Hepatocyte (in vitro differentiated cells): ENCODE measurements at places on chromosomes 6 and 20.

DNA sequence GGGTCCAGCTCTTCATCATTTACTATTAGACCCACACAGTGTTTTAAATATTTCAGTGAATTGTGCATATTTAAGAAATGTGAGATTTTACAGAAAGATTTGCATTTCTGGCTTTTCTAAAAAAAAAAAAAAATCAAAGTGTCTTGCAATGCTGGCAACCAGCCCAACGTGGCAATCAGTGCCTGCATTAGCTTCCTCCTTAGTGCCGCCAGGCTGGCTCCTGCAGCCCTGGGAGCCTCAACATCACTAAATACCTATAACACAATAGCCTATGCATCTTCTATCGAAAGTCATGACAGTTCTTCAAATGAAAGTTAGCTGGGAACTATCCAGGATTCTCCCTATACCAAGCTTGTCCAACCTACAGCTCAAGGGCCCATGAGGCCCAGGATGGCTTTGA is 9.4 kb upstream of the CD93 start:
- no peak for DNase-seq

DNA sequence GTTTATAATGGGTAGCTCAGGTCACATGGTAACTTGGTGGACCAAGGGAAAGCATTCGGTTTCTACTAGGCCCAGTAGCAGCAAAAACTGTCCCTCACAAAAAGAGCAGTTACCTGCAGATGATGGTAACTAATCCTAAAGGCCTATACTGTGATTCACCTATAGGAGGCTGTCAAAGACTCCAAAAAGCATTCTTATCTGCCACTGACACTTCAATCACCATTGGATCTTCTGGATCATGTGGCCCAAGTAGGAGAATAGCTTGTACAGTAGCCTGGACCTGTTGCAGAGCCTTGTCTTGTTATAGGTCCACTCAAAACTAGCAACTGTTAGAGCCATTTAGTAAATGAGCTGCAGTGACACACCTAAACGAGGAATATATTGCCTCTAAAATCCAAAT is 23.2 kb upstream of the FILIP1 start:
- DNase-seq = no peak

DNA sequence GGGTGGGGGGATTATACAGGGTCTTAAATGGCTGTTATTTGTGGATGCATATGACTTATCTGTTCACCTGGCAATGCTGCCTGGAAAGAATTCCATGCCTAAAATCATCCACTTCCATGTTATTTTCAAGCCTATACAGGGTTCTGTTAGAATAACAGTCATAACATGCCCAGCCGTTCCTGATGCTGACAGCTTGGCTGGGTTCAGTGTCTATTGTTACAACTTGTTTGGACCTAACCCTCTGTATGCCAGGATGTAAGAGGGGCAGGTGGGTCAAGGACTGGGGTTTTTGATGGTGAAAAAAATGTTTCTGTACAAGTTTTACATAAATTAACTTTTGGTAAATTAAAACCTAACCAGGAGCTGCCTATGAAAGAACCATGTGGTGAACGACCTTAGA is 79.8 kb downstream of the GINS1 start:
- DNase-seq = no peak

GRCh38 chr6:130421585-130421984 is 55.8 kb downstream of the TMEM200A start:
- DNase-seq = no peak

GRCh38 chr6:145829102-145829501 is 14.5 kb upstream of the FBXO30 start:
- DNase-seq = no peak

DNA sequence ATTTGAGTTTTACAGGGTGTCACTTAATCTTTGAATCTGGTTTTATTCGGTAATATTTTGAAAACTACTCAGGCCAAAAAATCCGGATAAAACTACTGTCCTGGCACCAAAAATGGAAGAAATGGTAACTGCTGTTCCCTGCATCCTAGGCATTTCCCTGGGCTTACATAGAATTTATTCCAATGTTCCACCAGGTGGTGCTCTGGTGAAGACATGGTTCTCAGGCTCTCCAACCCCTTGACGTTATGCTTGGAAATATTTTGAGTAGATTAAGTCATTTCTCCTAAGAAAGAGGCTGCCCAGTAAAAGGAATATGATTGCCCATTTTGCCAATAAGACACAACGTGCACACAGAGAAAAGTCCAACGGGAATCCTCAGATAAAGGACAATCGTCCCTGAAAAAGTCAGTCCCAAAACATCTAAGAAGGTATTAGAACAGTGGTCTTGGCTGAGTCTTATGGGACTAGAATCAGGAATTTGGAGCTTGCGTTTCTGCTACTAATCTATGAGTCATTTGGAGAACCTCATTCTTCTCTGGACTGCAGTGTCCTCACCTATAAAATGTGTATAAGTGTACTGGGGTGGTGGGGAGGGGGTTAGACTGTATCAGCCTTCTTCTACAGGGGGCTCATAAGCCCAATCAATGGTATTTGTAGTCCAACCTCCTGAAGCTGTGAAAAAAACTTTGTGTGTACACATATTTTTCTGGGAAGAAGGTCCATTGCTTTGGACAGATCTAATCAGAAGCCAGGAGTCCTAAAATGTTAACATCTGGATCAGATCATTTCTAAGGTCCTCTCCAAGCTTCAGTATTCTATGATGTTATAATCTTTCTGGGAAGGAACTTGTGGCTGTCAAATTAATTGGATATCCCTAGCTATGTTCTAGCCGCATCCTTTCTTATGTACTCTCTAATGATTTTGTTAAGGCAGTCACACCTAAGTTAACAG is 131.0 kb upstream of the BMP2 start:
- DNase-seq = peak; percentile 81

DNA sequence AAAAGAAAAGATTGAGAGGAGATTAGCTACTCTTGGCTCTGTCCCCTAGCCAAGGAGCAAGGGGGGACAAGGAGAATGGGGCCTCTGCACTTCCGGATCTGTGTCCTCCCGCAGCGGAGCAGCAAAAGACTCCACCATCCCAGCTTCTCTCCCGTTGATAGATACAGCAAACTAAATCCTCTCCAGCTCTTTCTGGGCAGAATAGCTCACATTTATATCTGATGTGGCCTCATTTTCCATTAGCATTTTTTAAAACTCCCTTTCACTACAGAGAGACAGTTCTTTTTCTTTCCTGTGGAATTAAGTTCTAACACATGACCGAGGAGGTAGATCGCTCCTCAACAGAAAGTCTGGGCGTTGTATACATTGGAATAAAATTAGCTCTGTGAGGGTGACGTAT is 260.9 kb upstream of the SOX4 start:
- no peak for DNase-seq

- no peak for DNase-seq
These were observed 166.0 kb downstream of the TRMT11 start for GRCh38 chr6:126152372-126152745.

DNA sequence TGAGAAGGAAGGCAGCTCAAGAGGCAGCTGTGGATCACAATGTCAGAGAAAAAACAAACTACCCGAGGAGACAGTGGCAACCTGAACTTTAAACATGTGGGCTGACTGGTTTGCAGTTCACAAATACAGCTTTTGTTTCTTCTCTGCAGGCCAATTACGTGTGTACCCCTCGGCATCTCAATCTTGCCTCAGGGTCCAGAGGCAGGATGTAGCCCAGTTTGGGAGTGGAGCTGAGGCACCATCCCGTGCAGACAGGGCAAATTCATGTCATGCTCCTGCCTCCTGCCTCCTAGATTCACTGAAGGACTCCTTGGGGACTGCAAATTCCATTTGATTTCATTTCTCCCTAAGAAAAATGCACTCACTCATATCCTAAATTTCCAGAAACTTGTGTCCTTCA is 94.2 kb upstream of the KCNK16 start:
- DNase-seq = no peak

DNA sequence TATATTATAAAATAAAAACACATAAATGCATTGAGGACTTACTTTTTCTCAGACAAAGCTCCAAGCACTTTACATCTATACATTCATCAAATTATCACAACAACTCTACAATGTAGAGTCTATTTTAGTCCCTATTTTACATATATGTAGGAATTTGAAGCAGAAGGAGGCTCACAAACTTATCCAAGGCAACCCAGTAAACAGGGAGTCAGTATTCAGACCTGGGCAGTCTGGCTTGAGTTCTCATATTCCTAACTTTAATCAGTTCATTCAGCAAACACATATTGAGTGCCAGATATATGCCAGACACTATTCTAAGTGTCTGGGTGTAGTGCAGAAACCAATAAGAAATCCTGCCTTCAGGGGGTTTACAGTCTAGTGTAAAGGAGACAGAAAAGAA is 129.2 kb downstream of the C6orf58 start:
- no peak for DNase-seq

DNA sequence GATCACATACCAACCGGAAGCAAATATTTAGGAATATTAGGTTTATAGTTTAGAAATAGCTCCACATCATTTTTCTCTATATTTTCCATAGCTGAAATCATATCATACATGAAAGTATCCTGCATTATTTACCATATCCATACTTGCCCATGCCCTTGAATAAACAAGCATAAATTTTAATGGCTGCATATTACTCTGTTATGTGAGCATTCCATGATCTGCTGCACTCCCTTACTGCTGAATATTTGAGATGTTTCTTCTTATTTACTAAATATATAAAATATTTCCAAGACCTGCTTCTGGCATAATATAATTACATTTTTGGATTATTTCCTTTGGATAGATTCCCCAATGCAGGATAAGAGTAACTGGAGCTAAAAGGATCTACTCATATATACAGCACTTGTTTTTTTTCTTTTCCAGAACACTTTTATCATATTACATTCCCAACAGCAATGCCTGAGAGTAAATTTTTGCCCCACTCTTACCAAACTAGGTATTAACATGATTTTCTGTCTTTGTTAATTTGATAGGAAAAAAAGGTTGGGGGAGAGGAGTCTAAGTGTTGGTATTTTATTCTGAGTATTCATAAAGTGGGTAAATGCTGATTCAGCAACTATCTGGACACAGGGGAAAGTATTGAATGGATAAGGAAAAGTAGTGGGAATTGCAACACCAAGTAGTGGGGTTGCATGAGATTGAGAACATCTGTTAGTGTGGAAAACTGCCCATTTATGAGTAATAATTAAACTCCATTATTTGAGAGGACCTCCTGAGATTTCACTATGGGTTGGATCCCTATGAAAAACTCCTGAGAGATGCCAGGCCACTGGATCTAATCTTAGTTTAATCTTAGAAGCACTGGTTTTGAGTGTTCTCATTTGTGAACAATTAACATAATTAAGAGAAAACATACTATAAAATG is 76.0 kb downstream of the MAN1A1 start:
- no peak for DNase-seq

GRCh38 chr20:36865076-36865860 is 10.7 kb upstream of the TLDC2 start:
- no peak for DNase-seq

DNA sequence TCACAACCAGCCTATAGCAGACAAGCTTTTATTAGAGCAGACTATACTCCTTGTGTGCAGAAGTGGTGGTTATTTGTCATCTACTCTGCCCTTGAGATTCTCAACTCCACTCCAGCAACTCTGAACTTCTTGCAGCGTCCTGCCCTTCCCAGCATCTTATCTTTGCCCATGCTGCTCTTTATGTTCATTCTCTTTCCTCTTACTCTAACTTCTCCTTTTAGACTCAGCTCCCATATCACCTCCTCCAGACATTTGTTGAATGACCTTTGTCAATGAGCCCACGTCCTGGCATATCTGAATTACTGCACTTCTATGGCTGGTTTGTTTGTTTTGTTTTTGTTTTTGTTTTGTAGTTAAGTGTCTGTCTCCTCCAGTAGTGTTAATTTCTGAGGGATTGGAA is 81.2 kb downstream of the KCNQ5 start:
- no peak for DNase-seq

GRCh38 chr6:147834084-147834776 is 325.7 kb downstream of the SAMD5 start:
- DNase-seq = no peak

- DNase-seq = no peak
These were observed 104.4 kb upstream of the PRL start for GRCh38 chr6:22401206-22401605.

DNA sequence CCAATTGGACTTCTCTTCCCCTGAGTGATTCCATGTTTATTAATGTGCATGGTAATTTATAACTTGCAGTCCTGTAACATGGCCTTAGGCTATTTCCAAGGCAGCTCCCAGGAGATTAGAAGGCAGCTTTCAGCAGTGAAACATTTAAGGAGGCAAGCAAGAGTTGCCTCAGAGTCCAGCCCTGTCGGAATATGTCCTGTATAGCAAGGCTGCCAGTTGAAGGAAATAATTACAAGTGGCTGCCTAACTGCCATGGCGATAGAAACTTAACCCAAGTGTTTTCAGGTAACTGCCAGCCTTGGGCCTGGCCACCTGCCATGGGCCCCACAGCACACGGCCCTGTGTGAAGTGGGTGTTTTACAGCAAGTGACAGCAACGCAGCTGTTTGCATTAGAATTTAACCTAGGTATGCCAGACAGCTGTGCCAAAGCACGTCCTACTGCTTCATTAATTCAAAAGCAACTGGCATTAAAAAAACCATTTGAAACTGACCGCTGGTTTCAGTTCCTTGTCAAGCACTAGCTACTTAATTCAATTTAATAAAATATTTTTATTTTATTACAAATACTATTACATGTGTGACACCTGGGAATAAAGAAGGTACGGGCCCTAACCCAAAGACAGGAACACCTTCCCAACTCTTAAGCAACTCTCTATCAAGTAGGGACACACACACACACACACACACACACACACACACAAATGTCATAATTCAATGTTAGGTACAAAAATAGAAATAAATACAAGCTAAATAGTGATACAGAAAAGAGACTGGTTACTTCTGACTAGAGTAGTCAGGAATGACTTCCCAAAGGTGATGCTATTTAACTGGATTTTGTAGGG is 151.8 kb upstream of the HEY2 start:
- DNase-seq = no peak

GRCh38 chr6:31819871-31820299 is 4.5 kb downstream of the HSPA1A start:
- DNase-seq = no peak

DNA sequence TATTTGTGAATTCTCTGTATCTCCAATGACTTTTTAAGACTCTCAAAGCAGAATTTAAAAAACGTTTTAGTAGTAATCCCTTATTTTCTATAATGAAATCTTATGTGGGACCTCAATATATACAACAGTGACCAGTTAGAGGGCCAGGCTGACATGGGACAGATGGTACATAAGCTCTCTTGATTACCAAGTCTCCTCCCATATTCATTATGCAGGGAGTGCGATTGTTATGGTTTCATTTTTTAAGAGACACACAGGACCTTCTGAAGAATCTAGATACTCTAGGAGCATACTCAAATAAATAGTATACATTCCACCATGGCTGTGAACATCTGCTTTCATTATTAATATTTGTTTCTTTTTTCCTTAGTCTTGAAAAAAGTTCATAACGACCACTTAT is 43.5 kb downstream of the GCLC start:
- DNase-seq = no peak

DNA sequence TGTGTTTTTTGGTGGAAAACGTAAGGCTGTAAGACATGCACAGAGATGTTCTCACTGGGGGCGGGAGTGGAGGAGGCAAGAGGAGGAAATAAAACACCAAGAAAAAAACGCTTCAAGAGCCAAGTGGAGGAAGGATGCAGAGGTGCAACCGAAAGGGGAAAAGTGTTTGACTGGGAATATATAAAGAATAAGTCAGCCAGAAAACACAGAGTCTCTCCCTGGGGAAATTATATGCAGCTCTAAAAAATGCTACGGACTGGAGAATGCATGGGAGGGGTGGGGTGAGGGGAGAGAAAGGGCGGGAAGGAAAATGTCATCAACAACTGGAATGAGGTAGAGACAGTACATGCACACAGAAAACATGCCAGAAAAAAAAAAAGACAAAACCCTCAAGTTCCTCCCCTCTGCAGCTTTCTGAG is 133.5 kb downstream of the SCML4 start:
- no peak for DNase-seq

- no peak for DNase-seq
These were observed 65.8 kb downstream of the HMGN3 start for GRCh38 chr6:79168695-79168980.
